ENCODE measurements at places on chromosomes 4 and X. TPM values are rescaled to one million over a fixed set of nuclear protein-coding genes. Genes with fewer than 3 reads are reported as not detected.

GRCh38 chr4:74374561-74375327 is 9.8 kb downstream of the EREG start:
- DNase-seq: no peak

DNA sequence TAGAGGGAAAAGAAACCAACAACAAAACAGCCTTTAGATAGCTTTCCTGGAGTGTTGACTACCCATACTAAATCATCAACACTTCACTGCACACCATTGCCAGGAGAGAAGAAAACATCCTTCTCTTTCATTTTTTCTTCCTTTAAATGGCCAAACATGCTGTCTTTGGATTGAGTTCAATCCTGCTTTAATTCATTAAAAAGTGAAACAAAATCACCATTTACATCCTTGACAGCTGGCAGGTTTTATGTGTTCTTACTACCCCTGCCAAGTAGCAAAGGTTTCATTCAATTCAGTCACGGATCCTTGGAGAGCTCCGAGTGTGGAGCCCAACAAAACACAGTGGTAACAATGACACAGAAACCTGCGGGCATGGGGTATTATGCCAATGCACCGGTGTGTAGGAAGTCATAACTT is 568.3 kb downstream of the ANKRD50 start:
- DNase-seq: no peak

NR3C2 gene
- total RNA-seq: 1.7 TPM

DNA sequence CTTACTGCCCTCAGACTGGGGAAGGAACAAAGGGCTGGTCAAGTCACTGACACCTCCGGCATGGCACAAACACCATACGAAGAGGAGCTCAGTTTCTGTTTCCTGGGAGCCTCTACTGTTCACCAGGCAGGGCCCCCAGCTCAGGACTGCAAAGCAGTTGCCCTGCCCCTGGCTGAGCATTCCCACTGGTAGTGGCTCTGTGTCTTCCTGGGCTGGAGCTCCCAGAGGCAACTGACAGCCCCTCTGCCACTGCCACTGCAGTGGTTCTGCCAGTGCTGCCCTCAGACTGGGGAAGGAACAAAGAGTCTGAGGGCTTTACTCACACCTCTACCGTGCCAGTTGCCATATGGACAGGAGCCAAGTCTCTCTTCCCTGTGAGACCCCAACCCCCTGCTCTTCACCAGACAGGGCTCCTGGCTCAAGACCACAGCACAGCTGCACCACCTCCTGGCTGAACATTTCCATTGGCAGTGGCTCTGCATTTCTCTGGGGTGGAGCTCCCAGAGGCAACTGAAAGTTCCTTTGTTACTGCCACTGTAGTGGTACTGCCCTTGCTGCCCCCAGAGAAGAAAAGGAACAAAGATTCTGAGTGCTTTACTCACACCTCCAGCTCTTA is 67.9 kb downstream of the SMARCA5 start:
- no peak for DNase-seq

DNA sequence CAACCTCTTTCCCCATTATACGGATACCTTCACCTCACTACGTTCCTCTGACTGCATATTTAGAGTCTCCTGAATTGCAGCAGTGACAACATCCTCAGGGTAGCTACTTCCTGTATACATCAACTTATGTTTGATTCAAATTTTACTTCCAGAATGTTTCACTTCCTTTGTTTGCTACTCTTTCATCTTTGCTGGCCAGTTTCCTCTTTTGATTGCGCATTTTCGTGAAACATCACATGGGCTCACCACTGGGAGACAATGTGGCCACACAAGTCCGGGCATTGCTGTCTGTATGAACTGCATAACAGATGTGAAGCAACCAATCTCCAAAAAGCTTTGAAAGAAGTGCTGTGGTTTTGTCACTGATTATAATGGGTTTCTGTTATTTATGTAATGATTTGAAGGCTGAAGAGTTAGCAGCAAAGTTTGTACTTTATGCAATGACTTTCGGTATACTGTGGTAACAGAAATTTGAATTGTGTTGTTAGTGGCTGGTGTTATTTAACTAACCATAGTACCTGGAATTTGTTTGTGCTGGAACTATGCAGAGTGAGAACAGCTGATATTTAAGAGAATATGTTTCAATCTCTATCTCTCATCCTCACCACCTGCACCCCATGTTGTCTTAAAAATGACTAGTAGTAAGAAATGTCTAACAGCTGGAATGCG is 7.4 kb downstream of the SNCA start:
- DNase-seq: no peak

- no peak for DNase-seq
These were observed 1.2 kb upstream of the TMEM47 start for GRCh38 chrX:34658326-34658725.

GRCh38 chr4:35835893-35836292 is 408.4 kb downstream of the ARAP2 start:
- DNase-seq: no peak

GRCh38 chr4:181968371-181968770 is 274.8 kb upstream of the TENM3 start:
- DNase-seq: no peak

MAMLD1 gene
- 6.1 TPM for total RNA-seq

SLC49A3 gene
- total RNA-seq: 0.79 TPM

- DNase-seq: no peak
These were observed 34.6 kb upstream of the AADAT start for GRCh38 chr4:170124406-170124805.

ATOH1 gene
- not detected for total RNA-seq

RAB9B gene
- total RNA-seq: 0.30 TPM

F11 gene
- not detected for total RNA-seq

SMARCAD1 gene
- total RNA-seq: 33.2 TPM

CENPVL2 gene
- total RNA-seq: not detected

- no peak for DNase-seq
These were observed 70.1 kb downstream of the CHST7 start for GRCh38 chrX:46643636-46644035.

GRCh38 chrX:14529290-14529989 is at the start of gene GLRA2:
TSS of gene GLRA2 (plus strand) at chrX:14529536. CDS start at chrX:14530058, 522 bp downstream.
- no peak for DNase-seq

- no peak for DNase-seq
These were observed 53.4 kb downstream of the CD99L2 start for GRCh38 chrX:150845091-150845490.

DNA sequence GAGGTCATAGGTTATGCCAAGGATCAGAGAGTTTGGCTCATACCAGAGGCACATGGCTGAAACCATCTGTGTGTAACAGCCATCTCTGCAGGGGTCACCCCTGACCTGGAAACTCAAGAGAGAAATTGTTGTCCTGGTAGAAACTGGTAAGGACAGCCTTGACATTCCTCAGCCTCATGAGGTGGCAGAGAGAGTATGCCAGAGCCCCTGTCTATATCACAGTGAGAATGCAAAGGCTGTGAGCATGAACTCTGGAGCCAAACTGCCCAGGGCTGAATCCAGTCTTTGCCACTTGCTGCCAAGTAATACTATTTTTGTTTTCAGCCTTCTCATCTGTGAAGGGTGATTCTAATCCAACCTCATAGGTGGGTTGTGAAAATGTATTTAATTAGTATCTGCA is 37.1 kb upstream of the CCDC149 start:
- DNase-seq: no peak

PLRG1 gene
- 135 TPM for total RNA-seq

- DNase-seq: no peak
These were observed at the start of gene LDB2 for GRCh38 chr4:16897991-16898827. TSS of gene LDB2 (minus strand) at chr4:16898645.

All from activated T-cell treated with anti-CD3 and anti-CD28 coated beads, Interleukin-2, amount 50 U/mL, for 4 hours (primary cell).